T-helper 9 cell (primary cell): ENCODE measurements at places on chromosomes 16 and 17.

DNA sequence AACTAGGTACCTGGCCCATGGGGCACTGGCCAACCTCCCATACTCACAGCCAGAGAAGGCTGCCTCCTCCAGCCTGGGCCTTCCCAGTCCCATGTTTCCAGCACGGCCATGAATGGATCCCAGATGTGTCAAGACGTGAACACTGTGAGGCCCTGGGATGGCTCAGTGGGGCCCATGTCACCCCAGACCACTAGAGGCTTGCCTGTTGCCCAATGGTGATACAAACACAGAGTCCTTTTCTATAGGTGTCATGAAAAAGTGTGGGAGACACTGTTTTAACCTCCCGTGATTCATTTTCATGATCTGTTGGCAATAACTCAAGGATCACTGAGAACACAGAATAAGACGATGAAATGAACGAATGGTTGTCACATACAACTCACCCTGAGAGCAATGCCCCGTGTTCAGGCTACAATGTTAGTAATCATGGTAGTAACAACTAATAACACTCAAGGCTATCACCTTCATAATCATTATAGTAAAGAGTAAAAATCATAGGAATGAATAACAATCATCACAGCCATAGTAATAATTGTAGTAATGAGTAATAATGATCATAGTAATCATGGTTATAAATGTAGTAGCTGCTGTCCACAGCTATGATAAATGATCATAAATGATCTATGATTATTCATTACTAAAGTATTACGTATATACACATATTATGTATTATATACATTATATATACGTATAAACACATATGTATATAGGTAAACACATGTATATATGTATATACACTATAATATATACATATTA, 64.0 kb downstream of the DYNLRB2 start:
- DNase-seq = no peak

DNA sequence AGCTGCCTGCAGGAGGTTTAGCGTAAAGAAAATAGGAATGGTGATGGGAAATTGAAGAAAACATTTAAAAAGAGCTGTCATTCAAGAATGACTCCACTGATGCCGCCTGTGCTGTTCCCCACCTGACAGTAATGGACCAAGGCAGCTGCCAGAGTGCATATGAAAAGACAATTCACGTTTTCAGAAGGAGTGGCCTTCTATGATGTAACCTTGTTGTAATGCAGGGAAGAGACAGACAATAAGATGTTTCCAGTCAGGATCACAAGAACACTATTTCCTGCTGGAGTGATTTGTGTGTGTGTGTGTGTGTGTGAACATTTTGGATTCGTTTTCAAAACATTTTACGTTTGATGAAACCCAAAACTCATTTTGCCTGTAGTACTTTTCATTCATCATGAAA, 203.7 kb downstream of the LGALS9B start:
- no peak for DNase-seq

GRCh38 chr16:66083171-66083570, 283.3 kb upstream of the CDH5 start:
- DNase-seq = no peak

DNA sequence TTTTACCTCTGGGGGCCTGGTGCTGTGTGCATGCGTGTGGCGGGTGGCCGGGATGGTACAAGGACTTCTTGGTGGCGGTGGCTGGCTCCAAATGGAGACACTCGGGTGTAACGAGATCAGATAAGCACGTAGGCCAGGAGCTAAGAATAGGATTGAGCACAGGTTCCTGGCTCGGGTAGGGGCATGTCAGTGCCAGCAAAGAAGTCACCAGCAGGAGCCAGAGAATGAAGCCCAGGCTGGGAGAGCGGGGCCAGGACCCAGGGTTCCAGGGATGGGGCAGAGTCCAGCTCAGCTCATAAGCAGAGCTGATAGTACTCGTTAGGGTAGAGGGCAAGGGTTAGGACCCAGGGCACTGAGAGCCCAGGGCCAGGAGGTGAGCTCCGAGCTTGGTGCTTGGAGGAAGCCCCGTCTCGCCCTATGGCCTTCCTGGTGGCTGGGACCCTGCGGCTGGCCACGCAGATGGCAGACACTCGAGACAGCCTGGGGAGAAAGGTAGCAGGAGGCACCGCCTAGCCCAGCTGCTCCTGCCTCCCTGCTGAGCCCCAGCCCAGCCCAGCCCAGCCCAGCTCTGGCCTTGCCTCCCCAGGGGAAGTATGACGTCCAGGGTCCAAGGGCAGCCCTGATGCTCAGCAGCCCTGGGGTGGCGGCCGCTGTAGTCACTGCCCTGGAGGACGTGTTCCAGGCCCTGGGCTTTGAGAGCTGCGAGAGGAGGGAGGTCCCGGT, 8.9 kb downstream of the ZNF213 start:
- DNase-seq = no peak

DNA sequence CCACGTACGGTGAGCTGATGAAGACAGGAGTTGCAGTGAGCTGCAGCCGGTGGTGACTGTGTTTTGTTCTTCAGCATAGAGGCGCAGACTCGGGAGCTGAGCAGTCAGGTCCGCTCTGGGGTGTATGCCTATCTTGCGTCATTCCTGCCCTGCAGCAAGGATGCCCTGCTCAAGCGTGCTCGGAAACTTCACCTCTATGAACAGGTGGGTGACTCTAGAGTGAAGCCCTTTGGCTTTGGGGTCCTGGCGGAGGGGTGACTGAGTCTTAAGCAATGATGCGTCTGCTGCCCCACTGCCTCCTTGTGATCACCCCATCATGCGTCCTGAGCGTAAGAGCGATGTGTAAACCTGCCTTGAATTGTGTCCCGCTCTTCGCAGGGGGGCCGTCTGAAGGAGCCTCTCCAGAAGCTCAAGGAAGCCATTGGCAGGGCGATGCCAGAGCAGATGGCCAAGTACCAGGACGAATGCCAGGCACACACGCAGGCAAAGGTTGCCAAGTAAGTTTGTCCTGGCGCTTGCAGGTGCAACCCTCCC, 22.9 kb downstream of the UBN1 start:
- no peak for DNase-seq
